ENCODE measurements at places on chromosomes 3 and 15. TPM values are rescaled to one million over a fixed set of nuclear protein-coding genes. Genes with fewer than 3 reads are reported as not detected.

CFAP161 gene
- polyA plus RNA-seq: 0.03 TPM

- H3K27ac ChIP-seq: no peak overlapping the region
- no peaks in the 10 kb centered on the region for H3K27me3 ChIP-seq
- no peak overlapping the region for H3K4me3 ChIP-seq
- no peaks in the 10 kb centered on the region for H3K36me3 ChIP-seq
- H3K4me1 ChIP-seq: no peaks in the 10 kb centered on the region
Observed at GRCh38 chr3:5657106-5657505, 469.6 kb downstream of the EDEM1 start.

DNA sequence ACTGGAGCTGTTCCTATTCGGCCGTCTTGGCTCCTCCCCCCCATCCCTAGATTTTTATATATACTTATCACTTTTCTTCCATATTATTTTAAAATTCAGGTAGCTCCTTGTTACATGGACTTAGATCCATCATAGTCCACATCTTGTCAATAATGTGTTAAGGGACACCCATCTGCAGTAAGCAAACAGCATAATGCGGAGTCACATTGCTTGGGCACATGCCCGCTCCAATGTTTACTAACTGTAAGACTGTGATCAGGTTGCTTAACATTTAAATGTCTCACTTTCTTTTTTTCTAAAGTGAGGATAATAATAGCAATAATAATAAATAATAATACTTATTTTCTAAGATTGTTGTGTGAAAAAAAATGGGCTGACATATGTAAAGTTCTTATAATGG, 303.2 kb upstream of the SOX14 start:
- no peaks in the 10 kb centered on the region for H3K4me1 ChIP-seq
- no peak overlapping the region for H3K27ac ChIP-seq
- DNase-seq: no peak
- no peaks in the 10 kb centered on the region for H3K27me3 ChIP-seq
- H3K36me3 ChIP-seq: no peaks in the 10 kb centered on the region

DALRD3 gene
- 99.4 TPM for polyA plus RNA-seq

GRCh38 chr3:102038477-102039142, 189.3 kb downstream of the NFKBIZ start:
- no peak overlapping the region for H3K4me3 ChIP-seq
- DNase-seq: no peak
- no peaks in the 10 kb centered on the region for H3K4me1 ChIP-seq

DNA sequence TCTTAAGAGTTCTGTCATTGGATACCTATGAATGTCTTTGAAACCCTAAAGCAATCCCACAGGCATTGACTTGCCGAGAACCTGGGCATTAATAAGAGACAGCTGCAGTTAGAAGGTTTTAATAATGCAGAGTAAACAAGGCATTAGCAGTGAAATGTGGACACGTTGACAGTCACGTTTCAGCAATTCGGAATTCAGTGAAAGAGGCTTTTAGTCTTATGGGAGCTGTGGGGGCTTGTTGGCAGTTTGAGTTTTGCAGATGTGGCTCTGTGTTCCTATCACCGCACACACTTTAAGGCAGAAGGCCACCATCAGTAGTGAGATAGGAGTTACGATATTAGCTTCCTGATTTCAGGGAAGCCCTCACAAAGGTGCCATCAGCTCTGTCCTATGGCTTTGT, 145.2 kb upstream of the NUDT16 start:
- no peak for DNase-seq
- H3K4me1 ChIP-seq: peaks cover 40% of the 10 kb centered on the region
- H3K27me3 ChIP-seq: no peaks in the 10 kb centered on the region
- no peak overlapping the region for H3K4me3 ChIP-seq

CAMK2N2 gene
- polyA plus RNA-seq: 2.2 TPM

- no peak for DNase-seq
- H3K36me3 ChIP-seq: no peaks in the 10 kb centered on the region
- H3K4me3 ChIP-seq: peak overlapping the region; percentile 62
- H3K4me1 ChIP-seq: no peaks in the 10 kb centered on the region
Observed at GRCh38 chr3:193241716-193242115, 694 bp downstream of the PLAAT1 start.

PPP2R3A gene
- polyA plus RNA-seq: 4.9 TPM

ADAMTSL3 gene
- polyA plus RNA-seq: 0.02 TPM

- peaks cover 13% of the 10 kb centered on the region for H3K4me1 ChIP-seq
- H3K27me3 ChIP-seq: peaks cover 26% of the 10 kb centered on the region
- H3K27ac ChIP-seq: no peak within 1 kb of the TSS
- no peak within 1 kb of the TSS for H3K4me3 ChIP-seq
Observed at GRCh38 chr3:172447611-172448579, at the start of gene GHSR. TSS of gene GHSR (minus strand) at chr3:172448456. CDS start at chr3:172448413, 43 bp downstream.

- H3K27ac ChIP-seq: no peak overlapping the region
- DNase-seq: peak; percentile 62
- H3K4me3 ChIP-seq: no peak overlapping the region
- no peaks in the 10 kb centered on the region for H3K27me3 ChIP-seq
Observed at GRCh38 chr15:88331291-88331690, 74.8 kb upstream of the NTRK3 start.

- H3K27ac ChIP-seq: no peak overlapping the region
- DNase-seq: no peak
- H3K36me3 ChIP-seq: no peaks in the 10 kb centered on the region
- no peaks in the 10 kb centered on the region for H3K27me3 ChIP-seq
Observed at GRCh38 chr3:126322181-126322967, 34.8 kb downstream of the KLF15 start.

DNA sequence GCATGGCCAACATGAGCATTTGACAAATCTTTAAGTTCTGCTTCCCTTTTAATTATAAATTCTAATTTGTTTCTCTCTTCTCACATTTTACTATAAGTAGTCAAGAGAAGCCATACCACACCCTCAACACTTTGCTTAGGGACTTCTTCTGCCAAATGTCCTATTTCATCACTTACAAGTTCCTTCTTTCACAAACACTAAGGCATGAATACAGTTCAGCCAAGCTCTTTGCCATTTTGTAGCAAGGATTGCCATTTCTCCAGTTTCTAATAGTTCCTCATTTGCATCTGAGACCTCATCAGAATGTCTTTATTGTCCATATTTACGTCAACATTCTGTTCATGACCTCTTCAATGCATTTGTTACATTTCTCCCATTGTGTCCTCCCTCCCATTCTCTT, 29.4 kb downstream of the SLC22A14 start:
- DNase-seq: no peak
- H3K4me3 ChIP-seq: no peak overlapping the region
- no peaks in the 10 kb centered on the region for H3K4me1 ChIP-seq

GRCh38 chr15:70382009-70382749, 284.5 kb upstream of the TLE3 start:
- peaks cover 9% of the 10 kb centered on the region for H3K4me1 ChIP-seq
- no peak overlapping the region for H3K4me3 ChIP-seq
- no peak overlapping the region for H3K27ac ChIP-seq

GRCh38 chr3:168249550-168250414, 154.1 kb upstream of the GOLIM4 start:
- no peaks in the 10 kb centered on the region for H3K4me1 ChIP-seq
- peaks cover 28% of the 10 kb centered on the region for H3K27me3 ChIP-seq
- no peak overlapping the region for H3K27ac ChIP-seq
- no peaks in the 10 kb centered on the region for H3K36me3 ChIP-seq

GRCh38 chr15:45224621-45225217, 27.3 kb upstream of the SLC28A2 start:
- H3K36me3 ChIP-seq: no peaks in the 10 kb centered on the region
- H3K4me1 ChIP-seq: no peaks in the 10 kb centered on the region
- H3K27me3 ChIP-seq: peaks cover 5% of the 10 kb centered on the region

CMTM7 gene
- polyA plus RNA-seq: 50.1 TPM

GRCh38 chr3:136750209-136750896, 1.8 kb downstream of the STAG1 start:
- peaks cover 24% of the 10 kb centered on the region for H3K4me1 ChIP-seq
- H3K4me3 ChIP-seq: peak overlapping the region; percentile 62
- peak overlapping the region; percentile 95 for H3K27ac ChIP-seq
- no peaks in the 10 kb centered on the region for H3K36me3 ChIP-seq
- H3K27me3 ChIP-seq: no peaks in the 10 kb centered on the region
- DNase-seq: no peak

TPM1 gene
- polyA plus RNA-seq: 1,371 TPM

GP9 gene
- not detected for polyA plus RNA-seq
